ENCODE measurements at places on chromosomes 5 and 9.

- DNase-seq, result no peak
These were observed 117.1 kb upstream of the DAB2 start for GRCh38 chr5:39541920-39542319.

GRCh38 chr5:38455796-38456330 lies 100.6 kb downstream of the LIFR start:
- DNase-seq, result no peak

DNA sequence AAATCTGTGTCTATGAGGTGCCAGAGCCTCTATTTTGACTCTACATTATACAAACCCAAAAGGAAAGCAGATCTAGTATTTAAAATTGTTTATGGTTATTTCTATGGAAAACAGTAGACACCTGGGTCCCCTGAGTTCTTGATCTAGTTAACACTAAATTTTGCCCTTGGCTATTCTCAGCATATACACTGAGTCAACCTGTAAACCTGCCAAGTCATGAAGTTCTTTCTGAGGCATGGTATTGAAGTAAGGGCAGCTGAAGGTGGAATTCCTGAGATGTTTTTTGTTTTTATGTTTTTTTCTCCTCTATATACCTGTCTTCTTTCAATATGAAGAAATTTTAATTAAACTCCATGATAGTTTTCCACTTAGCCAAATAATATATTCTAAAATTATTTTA lies 120.2 kb downstream of the PDE4D start:
- DNase-seq, result no peak

GRCh38 chr5:135377751-135378680 lies 21.0 kb downstream of the MACROH2A1 start:
- no peak for DNase-seq

DNA sequence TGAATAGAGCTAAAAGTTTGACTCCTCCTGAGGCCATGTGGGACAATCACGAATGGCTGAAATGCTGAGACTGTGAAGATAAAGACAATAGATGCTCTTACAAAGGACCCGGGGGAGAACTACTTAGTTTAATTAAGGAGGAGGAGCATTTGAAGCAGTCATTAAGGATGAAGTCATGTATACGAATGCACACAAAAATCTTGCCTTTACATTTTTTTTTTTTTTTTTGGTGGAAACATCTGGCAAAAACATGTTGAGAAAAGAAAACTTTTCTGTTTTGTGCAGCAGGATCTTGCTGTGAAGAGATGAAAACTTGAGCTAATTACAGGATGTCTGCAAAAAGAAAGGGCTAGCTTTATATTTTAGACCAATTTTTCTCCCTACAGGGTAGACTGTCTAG lies 42.3 kb upstream of the NR3C1 start:
- DNase-seq, result no peak

- DNase-seq, result no peak
These were observed 180.3 kb downstream of the SEMA6A start for GRCh38 chr5:116394186-116394867.

DNA sequence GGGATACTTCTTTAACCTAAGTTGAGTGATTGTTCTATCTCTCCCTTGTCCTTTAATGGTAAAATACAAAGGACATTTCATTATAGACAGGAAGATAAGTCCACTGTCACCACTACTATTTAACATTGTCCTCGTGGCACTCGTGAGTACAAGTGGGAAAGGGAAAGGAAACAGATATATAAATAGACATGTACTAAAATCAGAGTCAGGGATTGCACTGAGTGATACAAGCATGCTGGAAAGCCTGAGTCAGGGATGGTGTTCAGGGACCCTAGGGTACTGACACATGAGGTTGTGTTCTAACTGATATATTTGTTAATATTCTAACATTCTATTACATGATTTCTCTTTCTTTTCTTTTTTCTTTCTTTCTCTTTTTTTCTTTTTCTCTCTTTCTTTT lies 74.8 kb upstream of the FAM170A start:
- no peak for DNase-seq
